ENCODE measurements at places on chromosomes 3 and 15.
A peak's percentile ranks its signal among the peaks of the same experiment; 100 is the strongest.

GRCh38 chr3:177935047-177935446 is 601.2 kb upstream of the KCNMB2 start:
- no peak for DNase-seq

DNA sequence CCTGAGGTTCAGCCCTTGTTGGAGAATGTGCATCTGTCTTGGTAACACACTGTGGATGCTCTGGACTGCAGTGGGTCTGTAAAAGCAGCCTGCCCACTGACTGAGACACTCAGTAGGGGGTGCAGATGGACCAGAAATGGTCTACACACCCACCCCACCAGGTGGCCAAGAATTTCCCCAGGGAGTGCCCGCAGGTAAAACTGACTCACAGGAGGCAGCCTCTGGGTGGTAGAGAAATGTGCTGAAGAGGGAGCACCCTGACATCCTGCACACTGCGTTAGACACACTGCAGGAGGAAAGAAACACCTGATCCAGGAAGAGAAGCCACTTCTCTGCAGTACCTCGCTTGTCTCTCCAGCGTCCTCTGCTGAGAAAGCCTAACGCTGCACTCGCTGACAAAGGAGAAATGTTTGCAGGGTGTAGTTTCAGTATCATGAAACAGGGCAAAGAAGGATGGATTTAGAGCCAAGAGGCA is 109.5 kb upstream of the ABHD17C start:
- DNase-seq: peak; percentile 53

DNA sequence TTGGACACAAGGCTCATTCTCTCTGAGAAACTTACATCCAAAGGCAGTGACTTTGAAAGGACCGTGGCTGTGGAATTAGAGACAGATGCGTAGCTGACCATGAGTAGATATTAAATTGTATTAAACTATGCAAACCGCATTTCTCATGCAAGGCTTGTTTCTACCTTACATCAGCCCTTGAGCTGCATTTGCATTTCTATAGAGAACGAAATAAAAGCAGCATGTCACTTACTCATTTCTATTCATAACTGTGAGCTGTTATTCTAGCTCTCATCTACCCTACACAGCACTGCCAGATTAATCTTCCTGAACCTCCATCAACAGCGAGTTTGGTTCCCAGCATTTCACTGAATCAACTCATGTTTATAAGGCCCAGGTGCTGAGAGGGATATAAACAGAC is 72.3 kb downstream of the THSD4 start:
- DNase-seq: no peak

GRCh38 chr3:127620637-127621375 is 8.2 kb upstream of the PODXL2 start:
- DNase-seq: no peak

DNA sequence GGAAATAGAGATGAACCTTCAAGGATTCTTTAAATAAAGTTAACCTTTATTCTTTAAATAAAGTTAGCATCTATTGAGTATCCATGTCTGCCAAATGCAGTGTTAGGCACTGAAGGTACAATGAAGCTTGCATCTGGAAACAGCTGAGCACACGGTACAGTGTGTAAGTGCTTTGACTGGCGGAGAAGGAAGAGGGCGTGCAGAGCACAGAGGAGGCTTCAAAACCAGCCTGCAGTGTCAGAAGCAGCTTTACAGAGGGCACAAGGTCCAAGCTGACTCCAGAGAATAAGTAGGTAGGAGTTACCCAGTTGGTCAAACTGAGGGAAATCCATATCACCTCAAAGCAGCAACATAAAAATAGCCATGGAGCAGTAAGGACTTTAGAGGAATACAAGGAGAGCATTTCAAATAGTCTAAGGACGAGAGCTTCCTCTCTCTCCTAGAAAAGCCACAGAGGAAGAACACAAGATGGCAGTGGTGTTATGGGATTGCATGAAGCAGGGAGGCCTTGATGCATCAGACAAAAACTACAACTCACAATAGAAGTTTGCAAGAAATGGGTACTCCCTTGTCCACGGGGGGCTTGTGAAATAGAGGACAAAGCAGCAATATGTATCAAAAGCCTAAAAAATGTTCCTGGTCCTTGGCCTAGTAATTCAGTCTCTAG is 60.3 kb upstream of the PPP2R3A start:
- peak; percentile 30 for DNase-seq

DNA sequence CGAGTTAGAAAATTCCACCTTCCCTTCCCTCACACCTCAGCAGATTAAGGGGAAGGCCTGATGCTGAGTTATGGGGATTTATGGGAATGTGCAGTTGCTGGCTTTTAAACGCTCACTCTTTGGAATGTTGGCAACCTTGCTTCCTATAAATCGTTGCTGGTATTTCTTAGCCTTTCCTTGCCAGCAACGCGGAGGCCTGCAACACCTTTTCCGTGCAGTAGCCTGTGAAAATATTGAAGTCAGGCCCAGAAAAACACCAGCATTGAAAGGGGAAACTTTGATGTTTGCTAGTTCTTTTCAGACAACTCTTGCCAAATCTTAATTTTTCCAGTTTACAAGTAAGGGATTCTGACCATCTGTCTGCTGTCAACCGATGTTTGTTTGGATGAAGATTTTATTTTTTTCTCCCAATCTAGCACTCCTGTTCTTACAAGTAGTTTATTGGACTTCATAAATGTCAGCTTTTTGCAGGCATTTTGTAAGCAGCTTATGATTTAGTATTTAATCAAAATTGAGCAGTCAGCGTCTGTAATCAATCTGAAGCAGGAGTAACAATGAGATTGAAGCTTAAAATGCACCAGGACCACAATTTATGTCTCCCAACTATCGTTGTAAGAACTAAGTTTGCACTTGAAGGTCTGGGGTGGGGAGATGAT is 251.0 kb downstream of the RPLP1 start:
- no peak for DNase-seq

GRCh38 chr15:66711260-66711659 is 9.2 kb downstream of the SMAD6 start:
- DNase-seq: no peak

DNA sequence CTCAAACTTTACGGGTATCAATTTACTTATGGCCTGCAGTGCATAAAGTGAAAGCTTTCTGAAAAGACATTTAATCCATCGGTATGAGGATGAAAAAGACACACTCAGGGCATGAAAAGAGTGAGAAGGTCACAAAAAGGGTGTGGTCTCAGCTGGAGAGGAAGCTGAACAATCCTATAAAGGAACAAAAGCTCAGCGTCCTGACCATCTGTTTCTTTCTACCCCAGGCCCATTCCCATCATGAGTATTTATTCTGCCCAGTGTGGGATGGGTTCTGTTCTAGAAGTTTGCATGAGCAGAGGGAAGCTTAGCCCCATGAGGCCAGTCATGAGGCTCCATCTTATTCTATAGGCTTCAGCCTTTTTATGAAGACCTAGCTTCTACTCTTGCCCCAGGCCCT is 144.6 kb downstream of the LPP start:
- DNase-seq: no peak

- DNase-seq: no peak
These were observed 786.0 kb downstream of the TUSC7 start for GRCh38 chr3:117495620-117496019.

GRCh38 chr3:10937141-10937825 is 55.3 kb upstream of the SLC6A1 start:
- DNase-seq: no peak

GRCh38 chr3:127824151-127824825 is 2.0 kb upstream of the MGLL start:
- DNase-seq: no peak

- DNase-seq: no peak
These were observed 91.6 kb downstream of the LRRK1 start for GRCh38 chr15:101010781-101011180.

DNA sequence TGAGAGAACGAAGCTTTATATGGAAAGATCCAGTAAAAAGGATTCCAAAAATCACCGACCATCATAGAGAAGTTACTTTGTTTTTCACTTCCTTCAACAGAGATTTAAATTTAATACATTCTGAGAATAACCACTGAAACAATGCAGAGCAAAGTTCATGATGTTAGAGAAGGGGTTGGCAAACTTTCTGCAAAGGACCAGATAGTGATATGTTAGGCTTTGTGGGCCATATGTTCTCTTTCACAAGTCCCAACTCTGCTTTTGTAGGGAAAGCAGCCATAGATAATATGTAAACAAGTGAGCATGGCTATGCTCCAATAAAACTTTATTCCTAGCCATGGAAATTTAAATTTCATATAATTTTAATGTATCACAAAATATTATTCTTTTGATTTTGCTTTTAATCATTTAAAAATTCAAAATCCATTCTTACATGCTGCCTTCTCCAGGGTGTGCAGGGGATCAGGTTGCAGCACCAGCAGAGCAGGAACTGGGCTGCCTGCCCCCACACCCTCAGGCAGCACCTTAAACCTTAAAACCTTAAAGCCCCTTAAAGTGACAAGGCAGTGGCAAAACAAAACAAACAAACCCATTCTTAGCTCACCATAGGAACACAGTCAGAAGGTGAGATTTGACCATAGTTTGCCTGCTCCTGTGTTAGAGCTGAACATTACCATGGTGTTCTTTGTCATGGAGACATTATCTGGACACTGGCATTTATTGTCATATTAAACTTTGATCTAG is 16.9 kb upstream of the IGSF10 start:
- DNase-seq: no peak

GRCh38 chr3:145383416-145383815 is 777.6 kb downstream of the PLOD2 start:
- no peak for DNase-seq

- DNase-seq: no peak
These were observed 7.3 kb upstream of the SNRK start for GRCh38 chr3:43279082-43279481.

- DNase-seq: peak; percentile 21
These were observed 751.7 kb downstream of the CADM2 start for GRCh38 chr3:85710490-85710889.

DNA sequence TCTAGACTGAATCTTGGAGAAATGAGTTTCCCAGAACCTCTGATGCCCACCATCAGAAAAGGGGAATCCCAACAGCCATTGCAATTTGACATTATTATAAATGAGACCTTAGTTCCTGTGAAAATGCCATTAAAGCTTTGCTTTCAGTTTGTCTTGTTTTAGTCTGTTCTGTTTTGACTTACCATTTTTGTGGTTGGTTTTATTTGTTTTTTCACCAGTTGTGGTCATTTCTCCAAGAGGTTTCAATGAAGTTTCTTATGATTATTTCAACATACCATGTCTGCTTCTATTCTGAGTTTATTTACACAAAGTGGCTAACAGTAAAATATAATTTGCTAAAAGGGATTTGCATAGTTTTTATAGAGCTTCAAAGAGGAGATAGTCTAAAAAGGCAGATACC is 175.0 kb upstream of the MCTP2 start:
- peak; percentile 23 for DNase-seq

DNA sequence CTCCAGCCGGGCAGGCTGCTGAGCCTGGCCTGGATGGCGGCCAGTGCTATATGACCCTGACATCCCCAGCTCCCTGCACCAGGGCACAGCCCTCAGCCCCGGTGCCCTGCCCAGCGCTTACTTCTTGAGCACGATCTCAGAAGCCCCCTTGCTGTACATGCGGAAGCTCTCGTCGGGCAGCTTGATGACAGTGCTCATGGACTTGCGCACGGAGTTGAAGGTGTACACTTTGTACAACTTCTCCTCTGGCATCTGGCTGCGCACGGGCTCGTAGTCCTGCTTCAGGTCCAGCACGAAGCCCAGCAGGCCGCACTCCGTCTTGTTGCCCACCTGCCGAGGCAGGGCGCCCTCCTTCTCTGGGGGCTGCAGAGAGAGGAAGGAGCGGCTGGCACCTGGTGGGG is 38.8 kb upstream of the SEC13 start:
- DNase-seq: no peak

- peak; percentile 63 for DNase-seq
These were observed 6.6 kb downstream of the DTWD1 start for GRCh38 chr15:49627407-49627877.

DNA sequence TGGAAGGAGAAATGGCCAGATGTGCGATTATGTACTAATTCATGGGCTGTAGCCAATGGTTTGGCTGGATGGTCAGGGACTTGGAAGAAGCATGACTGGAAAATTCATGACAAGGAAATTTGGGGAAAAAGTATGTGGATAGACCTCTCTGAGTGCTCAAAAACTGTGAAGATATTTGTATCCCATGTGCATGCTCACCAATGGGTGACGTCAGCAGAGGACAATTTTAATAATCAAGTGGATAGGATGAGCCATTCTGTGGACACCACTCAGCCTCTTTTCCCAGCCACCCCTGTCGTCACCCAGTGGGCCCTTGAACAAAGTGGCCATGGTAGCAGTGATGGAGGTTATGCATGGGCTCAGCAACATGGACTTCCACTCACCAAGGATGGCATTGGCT is 490.9 kb upstream of the CBLB start:
- no peak for DNase-seq

DNA sequence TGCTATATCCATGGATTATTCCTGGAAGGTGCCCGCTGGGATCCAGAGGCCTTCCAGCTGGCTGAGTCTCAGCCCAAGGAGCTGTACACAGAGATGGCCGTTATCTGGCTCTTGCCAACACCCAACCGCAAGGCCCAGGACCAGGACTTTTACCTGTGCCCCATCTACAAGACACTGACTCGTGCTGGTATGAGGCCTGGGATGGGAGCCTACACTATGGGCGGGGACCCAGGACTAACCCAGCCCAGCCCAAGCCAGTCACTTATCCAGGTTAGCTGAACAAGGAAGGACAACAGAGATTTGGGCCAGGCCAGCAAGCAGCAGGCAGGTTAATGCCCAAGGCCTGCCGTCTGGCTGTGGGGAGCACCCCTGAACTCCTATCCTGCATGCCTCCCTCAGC is 45.3 kb downstream of the SEMA3G start:
- DNase-seq: no peak
